ENCODE measurements at places on chromosomes 11 and 22.

GRCh38 chr22:44566911-44567310 lies 68.9 kb upstream of the RTL6 start:
- DNase-seq, result no peak

- DNase-seq, result no peak
Measured at GRCh38 chr11:100827934-100828661, 141.0 kb downstream of the ARHGAP42 start.

GRCh38 chr11:6390718-6391469 lies 620 bp downstream of the SMPD1 start:
- DNase-seq, result no peak

GRCh38 chr11:3022300-3022967 lies 30.3 kb upstream of the NAP1L4 start:
- DNase-seq, result no peak

- no peak for DNase-seq
Measured at GRCh38 chr11:19632499-19632834, 80.2 kb upstream of the NAV2 start.

GRCh38 chr11:33651990-33652389 lies 48.6 kb downstream of the C11orf91 start:
- DNase-seq, result no peak

DNA sequence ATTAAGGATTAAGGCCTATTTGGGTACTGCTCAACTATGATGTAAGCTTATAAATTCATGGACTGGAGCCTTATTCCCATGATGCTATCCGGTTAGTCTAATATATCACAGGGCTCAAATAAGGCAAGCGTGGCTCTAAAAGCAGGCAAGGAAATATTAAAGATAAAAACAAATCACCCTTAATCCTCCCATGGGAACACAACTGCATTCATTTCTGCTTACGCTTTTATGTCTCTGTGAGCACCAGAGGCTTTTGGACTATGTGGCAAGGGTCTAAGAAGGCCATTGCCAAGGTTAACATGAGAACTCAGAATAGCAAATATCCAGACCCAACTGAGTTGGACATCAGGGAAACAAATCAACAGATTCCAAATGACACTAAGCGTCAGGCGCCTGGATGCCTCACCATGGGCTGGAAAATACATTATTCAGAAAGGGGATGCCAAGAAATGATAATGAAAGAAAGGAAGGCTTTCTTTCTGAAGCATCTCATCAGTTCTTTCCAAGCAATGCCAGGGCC lies 138.1 kb downstream of the SLC1A2 start:
- no peak for DNase-seq

- DNase-seq, result no peak
Measured at GRCh38 chr11:32056438-32056837, 34.4 kb upstream of the RCN1 start.

GRCh38 chr11:118633979-118634378 lies 26.6 kb downstream of the PHLDB1 start:
- DNase-seq, result no peak

DNA sequence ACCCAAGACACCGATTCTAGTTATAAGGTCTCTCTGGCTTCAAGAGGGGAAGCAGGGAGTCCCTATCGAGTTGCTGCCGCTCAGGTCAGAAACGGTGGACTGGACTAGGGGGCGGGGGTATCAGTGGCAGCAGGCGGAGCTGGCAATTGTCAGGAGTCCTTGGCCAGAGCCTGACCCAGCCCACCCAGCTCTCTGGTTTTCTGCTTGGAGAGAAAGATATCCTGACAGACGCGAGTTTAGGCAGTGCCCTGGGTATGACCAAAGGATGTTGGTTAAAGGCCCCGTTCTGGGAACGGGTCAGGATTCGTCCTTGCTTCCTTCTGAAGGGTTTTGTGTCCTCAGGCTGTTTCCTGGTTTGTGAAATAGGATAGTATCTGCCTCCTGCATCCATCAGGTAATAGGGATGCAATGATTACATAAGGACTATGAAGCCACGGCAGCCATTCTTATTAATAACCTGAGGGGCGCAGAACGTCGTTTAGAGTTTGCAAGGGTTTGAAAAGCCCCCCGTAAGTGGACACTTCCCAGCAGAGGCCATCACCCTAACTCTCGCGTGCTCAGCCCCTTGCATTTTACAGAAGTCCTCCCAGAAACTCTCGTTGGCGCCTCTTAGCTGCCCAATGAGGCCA lies 700 bp upstream of the DEPDC5 start:
- peak; percentile 23 for DNase-seq

DNA sequence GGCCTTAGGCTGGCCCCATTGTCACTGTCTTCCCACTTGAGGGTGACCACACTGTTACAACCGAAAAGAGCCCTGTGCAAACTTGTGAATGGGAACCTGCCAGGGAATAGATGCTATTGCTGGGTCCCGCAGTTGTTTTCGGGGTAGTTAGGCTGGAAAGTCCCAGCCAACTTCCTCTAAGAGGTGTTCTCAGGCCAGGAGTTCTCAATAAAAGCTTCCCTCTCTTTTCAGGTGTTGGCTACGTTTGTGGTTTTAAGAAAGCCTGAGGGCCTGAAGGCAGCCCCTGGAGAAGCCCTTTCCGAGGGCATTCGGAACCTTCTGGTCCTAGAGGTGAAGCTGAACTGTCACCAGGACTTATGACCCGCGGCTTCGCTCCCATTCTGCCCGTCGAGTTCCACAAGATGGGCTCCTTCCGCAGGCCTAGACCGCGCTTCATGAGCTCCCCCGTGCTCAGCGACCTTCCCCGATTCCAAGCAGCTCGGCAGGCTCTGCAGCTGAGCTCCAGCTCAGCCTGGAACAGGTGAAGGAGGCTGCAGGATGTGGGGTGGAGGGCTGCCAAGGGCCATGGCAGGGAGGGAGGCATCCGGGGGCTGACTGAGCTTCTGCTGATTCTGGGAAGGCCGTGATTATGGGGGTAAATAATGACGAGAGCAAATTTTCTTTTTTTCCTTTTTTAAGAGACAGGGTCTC lies 104.8 kb downstream of the PRR5L start:
- no peak for DNase-seq

- no peak for DNase-seq
Measured at GRCh38 chr11:10395166-10395897, 59.7 kb upstream of the AMPD3 start.

DNA sequence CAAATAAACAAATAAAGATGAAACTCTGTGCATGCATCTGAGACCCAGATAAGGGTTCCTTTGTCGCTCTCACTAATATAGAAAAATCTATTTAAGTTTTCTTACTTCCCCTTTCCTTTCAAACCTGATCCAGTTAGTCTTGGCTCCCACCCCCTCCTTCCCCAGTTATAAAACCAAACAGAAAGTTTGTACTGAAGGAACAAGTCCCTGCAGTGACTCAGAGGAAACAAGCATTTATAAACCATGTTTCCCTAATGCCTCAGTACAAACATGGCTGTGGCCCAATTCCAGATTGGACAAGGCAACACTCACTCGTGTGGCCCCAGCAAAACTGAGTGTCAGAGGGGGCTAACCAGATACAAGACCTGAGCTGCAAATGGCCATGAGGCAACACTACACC lies 65.5 kb upstream of the ARHGAP20 start:
- no peak for DNase-seq

GRCh38 chr11:30917859-30918478 lies 331.8 kb upstream of the MPPED2 start:
- peak; percentile 43 for DNase-seq

DNA sequence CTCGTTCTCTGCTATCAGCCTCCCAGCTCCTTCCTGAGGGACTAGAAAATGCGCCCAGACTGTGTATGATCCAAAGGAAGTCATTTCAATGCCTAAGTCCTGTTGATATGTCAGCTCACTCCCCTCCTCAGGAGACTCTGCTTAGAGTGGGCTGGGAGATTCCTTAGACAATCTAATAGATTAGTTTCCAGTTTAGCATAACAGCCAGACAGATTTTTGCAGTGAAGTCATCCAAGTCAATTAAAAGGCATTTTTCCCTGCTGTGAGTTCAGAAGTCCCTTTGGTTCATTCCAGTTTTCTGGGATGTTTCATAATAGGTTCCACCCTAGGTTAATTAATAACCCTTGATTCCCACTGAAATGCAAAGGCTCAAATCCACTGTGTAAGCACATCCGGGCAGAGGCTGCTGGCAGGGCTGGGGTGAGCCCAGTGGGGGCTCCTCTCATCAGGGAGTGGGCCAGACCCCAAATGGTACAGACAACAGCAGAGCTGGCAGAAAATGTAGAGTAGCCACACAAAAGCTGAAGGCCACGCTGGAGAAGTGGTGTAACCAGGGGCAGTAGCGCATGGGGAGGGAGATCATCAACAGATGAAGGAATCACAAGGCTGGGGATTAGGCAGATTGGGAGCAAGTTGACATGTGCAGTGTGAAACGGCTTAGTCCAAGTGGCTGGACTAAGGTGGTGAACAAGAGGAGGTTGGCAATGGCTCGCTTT lies 90.6 kb downstream of the SYN3 start:
- DNase-seq, result no peak

GRCh38 chr11:62341588-62341987 lies 4.3 kb downstream of the ASRGL1 start:
- no peak for DNase-seq

DNA sequence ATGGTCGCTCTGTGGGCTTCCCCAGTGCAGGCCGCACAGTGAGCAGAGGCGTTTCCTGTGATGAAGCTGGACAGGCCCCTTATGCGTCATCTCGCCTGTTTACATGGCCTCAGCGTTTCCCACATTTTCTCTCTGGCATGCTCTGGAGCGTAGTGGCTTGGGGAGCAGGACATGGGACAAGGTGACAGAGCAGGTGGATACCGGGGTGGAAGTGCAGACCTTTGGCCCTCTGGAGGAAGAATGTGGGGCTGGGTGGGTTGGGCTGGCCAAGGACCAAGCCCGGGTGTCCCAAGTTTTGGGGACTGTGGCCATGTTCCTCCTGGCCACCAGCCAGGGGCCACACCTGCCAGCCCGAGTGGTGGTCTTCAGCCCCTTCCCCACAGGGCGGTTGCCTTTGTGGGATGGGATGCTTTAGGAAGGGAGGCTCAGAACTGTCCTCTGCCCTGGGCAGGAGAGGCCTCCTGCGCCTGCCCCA lies 446.6 kb downstream of the TBC1D22A start:
- DNase-seq, result no peak

DNA sequence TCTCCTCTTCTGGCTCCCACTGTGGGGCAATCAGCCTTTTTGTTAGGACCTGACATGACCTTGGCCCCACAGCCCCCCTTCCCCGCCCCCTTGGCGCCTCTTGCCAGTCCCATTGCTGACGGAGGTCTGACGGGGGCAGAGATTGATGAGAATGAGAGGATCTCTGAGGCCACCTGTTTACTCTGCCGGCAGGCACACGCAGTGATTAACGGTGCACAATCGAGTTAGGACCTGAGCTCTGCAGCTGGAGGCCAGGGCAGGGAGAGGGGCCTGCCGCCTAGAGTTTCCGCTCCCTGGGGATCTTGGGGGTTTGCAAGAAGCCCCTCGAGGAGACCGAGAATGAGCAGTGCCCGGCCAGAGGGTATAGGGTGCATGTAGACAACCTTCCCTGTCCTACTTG lies 6.8 kb upstream of the CHRM1 start:
- no peak for DNase-seq

GRCh38 chr11:132200353-132200936 lies 830.0 kb downstream of the NTM start:
- DNase-seq, result no peak

GRCh38 chr11:74696939-74697675 lies 34.1 kb downstream of the CHRDL2 start:
- no peak for DNase-seq

Data from right renal pelvis (tissue), 4 donors.